BJ (cell line): ENCODE measurements at places on chromosomes 13 and 19. TPM values are rescaled to one million over a fixed set of nuclear protein-coding genes. Genes with fewer than 3 reads are reported as not detected.
A peak's percentile ranks its signal among the peaks of the same experiment; 100 is the strongest.

CYP4F12 gene
- polyA plus RNA-seq = not detected in 2 replicates

BCAM gene
- polyA plus RNA-seq = 4.7 and 8.9 TPM in 2 replicates

SMAD9 gene
- 3.0 and 3.4 TPM in 2 replicates for polyA plus RNA-seq

ZNF541 gene
- polyA plus RNA-seq = 0.05 and 0.06 TPM in 2 replicates

CCDC8 gene
- 6.9 and 7.7 TPM in 2 replicates for polyA plus RNA-seq

- no peak for DNase-seq
These were observed 9.0 kb downstream of the BCAM start for GRCh38 chr19:44817725-44818465.

DNA sequence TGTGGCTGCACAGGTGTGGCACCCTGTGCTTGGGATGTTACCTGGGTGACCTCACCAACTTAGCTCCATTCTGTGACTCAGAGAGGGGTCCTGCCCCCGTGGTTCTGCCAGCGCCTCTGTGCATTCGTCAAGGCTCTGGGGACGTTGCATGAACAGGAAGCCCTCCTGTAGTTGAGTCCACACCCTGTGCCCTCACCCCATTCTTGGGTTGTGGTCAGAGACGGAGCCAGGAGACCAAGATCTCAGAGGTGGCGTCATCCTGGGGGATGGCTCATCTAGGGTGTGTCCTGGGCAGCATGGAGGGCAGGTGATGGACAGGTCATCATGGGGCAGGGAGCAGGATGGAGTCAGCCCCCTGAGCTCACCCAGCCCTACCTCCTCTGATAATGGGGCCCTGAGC, 2.5 kb downstream of the COX6B2 start:
- DNase-seq = no peak

DNA sequence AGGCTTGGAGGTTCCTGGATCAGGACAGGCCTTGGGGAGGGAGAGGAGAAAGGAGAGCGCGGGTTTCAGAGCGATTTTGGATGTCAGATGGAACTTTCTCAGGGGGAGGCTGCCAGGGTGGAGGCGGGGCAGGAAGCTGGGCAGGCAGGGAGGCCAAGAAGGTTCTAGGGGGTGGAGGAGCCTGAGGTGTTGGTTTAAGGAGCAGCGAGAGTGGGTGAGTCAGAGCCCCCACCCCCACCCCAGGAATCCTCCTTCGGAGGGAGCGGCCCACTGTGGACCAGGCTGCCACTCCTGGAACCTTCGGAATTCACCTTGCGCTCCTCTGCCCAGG, 15.9 kb upstream of the NOP53 start:
- DNase-seq = peak; percentile 69

DNA sequence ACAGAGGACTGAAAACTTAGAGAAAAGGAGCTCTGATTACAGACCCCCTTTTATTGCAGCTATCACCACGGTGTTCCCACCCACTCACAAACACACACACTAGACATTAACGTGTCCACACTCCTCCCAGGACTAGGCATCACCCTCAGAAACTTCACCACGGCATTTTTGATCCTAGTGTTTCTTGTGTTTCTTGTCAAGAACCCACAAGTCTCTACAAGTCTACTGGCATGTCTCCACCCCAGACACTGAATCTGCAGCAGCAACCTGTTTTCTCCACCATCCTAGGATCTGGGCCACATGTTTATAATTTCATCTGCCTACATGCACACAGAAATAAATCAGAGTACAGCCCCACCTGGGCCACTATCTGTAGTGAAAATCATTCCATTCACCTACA, 4.3 kb downstream of the ZNF486 start:
- DNase-seq = no peak

GRCh38 chr19:40305403-40305802, 20.3 kb upstream of the AKT2 start:
- DNase-seq = peak; percentile 26

DNA sequence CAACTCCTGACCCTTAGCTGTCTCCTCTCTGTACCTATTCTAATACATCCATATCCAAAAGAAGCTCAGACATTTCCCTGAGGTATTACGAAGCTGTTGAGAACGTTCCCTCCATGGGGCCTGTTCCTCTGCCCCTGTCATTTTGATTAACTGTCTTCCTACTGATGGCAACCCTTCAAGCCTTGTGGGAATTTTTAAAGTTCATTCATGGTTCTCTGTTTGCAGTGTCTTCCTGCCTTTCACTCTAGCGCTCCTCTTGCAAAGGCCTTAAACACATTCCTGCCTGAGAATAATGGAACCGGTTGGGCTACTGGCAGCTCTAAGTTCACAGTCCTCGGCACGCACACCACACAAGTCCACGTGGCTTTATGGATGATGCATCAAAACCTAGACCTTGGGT, 66.1 kb downstream of the LHFPL6 start:
- DNase-seq = no peak

DNA sequence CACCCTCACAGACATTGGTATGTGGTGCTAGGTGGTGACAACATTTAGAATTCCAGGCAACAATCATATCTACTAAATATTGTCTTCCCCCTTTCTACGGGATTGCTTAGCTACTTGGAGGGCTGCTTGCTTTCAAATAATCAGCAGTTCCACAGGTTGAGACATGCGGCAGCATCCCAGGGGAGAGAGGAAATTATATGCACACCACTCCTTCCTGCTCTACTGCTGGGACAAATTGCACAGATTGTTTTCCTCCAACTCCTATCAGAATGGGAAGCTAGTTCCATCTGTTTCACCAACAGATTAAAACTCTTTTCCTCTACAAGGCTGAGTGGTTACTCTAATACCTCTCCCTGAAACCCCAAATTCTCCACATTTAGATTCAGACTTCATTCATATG, 275.4 kb downstream of the DNAJC15 start:
- DNase-seq = no peak

DNA sequence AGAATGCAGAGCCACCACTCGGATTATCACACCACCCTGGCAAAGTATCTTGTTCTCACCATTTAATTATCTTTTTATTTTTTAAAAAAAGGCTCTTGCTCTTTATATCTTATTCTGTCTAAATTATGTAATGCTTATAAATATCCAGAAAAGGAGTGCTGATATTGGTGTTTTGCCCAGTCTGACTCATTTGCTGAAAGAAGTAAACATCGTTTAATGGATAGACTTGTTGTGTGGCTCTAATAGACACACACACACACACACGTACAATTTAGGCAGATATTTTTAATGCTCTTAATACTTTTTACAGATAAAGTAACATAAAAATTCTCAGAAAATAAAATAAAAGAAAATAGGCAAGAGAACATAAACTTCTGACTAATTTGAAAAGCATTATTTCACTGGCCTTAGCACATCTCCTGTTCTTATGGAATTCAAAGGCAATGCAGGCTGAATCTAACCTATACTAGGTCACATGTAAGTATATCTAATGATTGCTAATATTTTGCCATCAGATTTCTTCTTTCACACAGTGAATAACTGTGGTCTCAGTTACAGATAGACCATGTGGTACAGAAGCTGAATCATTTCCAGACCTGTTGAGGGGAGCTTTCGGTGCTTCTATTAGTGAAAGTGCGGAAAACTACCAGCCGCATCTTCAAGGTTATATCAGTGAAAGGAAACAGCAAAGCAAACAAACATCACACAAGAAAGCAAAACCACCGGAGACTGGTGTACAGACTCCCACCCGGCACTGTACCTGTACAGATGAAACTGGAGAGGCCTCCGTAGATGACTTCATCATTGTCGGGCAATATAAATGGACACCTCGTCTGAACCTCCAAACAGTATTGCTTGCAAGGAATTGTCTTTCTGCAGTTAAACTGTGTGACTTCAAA, 642.1 kb upstream of the ARGLU1 start:
- peak; percentile 11 for DNase-seq

DNA sequence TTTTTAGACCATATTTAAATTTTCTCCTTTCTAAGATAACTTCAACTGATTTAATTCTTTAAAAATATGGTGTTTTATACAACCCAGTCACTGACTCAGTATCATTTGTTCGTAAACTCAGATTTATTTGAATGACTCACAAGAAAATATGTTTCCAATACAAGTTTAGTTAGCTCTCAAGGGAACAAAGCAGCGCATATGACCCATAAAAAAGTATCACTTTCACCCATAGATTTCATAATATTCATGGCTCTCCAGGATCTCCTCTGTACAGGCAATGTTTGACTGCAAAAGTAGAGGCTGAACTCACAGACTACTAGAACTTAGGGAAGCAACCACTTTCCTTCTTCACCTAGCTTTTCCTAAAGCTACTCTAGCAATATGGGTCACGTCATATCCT, 405.6 kb upstream of the PCDH9 start:
- no peak for DNase-seq

GRCh38 chr19:40806423-40807146, 7.6 kb downstream of the EGLN2 start:
- peak; percentile 86 for DNase-seq

DNA sequence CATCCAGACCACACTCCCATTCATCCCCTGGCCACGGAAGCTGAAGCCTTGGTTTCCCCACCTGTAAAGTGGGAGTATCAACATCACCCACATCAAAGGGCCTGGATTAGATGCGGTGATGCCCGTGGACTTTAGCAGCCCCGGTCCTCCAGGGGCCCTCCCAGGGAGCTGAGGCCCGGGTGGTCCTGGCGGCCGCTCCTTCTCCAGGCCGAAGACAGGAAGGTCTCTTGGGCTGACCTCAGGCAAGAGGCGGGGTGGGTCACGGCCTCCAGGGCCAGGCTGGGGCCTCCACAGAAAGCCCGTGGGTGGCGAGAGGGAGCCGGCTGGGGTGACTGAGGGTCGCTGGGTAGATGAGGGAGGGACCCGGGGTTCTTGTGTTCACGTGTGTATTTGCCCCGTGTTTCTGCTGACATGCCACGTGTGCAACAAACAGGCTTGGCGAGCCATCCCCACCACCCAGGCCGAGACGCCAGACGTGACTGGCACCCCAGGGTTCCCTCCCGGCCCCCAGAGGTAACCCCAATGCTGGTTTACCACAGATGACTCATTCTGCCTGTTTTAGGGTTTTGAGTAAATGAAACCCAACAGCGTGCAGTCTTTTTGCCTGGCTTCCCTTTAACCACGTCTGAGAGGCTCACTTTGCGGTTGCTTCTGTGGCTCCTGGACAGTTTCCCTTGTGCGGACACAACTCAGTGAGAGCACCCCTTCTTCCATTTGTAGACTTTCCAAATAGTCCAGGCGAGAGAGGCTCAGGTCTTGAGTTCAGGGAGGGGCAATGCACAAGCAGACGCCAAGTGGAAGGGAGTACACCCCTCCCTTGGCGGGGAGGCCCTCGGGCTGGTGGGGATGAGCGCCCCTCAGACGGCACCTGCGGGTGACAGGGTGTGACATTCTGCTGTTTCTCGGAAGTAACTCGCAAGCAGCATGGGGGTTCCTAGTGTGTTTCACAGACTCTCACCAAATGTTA, 42.9 kb downstream of the C13orf46 start:
- no peak for DNase-seq

DNA sequence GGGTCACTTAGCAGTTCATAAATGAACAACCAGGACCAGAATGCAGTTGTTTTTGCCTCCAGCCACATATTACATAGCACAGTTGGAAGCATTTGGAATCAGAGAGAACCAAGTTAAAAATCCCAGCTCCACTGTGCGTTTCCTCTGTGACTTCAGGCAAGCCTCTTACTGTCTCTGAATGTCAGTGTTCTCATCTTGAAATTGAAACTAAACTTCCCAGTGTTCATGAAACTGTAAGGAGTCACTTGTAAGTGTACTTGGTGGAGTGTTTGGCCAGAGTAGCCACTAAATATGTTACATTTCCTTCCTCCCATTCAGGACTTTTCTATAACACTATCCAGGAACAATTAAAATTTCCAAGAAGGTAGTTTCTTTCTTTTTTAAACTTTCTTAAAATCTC, 276.8 kb downstream of the KCNRG start:
- DNase-seq = no peak

GRCh38 chr19:13077240-13077639, 25.4 kb downstream of the LYL1 start:
- DNase-seq = no peak

DNA sequence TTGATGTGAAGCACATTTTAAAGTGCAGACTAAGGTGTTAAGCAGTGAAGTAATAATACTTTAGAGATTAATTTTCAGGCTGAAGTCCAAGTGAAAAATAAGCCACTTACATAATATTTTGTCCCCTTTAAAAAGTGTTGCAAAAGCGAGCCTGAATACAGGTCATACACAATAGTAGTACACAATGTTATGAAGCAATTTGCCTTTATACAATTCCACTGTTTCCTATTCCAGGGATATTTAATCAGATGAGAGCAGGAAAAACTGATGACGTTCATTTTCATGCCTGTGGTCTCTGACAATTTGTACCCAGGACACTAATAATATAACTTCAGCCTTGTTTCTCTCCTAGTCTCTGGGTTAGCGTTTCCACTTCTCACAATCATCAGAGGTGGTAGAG, 916.7 kb downstream of the PCDH9 start:
- peak; percentile 14 for DNase-seq

DNA sequence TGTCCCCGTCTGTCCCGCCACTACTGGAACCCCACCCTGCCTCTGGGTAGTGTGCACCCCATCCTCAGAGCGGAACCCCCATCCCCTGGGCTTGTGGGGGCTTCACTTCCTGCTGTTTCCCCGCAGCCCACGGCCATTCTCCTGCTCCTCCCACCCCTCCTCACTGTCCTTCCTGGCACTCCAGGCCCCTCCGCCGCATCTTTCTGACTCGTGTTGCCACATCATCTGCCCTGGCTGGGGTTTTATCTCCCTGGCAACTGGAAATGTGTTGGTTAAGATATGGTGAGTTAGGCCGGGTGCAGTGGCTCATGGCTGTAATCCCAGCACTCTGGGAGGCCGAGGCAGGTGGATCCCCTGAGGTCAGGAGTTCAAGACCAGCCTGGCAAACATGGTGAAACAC, 37.3 kb downstream of the KDM4B start:
- DNase-seq = no peak

GRCh38 chr19:11887611-11888531, at the start of gene ZNF69:
Gene ZNF69, plus strand, starts transcription at chr19:11887782. Its CDS starts 142 bp downstream, at chr19:11887924.
- DNase-seq = peak; percentile 26

- DNase-seq = no peak
These were observed 197.2 kb downstream of the NUFIP1 start for GRCh38 chr13:44792096-44792495.

GRCh38 chr13:30364133-30364532, 56.8 kb upstream of the KATNAL1 start:
- no peak for DNase-seq

DNA sequence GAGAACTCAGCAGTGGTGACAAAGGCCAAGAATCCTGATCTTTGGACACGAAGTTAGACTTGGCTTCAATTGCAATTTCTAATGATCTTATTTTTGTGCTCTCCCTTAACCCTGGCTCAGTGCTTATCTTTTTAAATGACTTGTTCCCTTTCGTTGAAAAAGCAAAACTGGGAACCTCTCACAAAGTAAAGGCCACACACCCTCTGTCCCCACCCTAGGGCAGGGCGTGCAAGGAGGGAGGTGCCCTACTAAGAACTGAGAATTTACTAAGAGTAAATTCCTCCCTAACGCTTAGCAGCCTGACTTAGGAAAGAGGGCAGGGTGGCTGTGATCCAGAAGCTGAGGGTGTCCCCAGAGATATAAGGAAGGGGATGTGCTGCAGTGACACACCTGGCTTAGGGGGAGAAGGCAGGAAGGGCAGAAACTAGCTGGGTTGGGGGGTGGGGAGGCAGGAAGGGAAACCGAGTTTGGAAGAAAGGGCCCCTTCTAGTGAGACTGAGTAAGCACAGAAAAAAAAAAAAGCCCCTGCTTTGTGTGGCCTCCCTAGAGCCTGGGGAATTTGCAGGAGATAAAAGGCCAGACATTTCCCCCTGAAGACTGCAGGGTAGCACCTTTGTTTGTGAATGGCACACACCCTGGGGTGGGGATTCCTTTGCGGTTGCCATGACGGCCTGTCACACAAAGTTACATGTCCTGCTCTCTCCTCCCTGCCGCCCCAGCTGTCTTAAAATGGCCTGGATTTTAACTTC, 435.1 kb downstream of the EFNB2 start:
- DNase-seq = no peak
